ENCODE measurements at places on chromosomes 11 and 22.

GRCh38 chr11:120065176-120065575, 72.7 kb downstream of the TRIM29 start:
- no peak for DNase-seq

DNA sequence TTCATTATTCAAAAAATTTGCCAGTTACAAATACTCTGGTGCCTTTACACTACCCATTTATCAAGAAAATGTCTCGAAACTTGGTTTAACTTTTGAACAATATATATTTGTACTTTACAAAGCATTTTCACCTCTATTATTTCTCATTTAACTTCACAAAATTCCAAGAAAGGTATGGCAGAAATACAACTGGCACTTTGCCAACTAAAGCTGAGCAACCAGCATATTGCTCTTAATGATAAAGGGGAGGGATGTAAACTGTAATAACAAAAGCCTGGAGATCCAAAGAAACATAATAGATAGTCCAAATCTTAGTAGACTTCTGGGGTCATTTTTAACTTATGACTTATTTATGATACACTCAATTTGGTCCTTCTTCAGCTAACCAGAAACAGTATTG, 7.7 kb downstream of the PITPNB start:
- DNase-seq = no peak

DNA sequence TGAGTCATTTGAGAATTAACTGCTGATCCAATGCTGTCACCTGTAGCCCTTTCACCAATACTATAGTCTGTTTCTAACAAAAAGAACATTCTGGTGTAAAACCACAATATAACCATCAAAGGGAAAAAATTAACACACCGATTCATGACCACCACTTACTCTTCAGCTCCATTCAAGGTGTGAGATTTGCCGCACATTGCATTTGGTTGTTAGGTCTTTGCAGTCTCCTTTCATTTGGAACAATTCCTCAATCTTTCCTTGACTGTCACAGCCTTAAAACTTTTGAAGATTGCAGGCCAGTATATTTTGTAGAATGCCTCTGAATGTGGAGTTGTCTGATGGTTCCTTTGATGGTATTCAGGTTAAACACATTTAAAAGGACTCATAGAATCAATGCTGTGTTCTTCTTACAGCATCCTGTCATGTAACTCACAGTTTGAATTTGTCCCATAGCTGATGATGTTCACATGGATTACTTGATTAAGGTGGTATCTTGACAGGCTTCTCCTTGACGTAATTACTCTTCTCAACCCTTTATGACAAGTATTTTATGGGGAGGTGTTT, 63.6 kb downstream of the TNRC6B start:
- DNase-seq = no peak

DNA sequence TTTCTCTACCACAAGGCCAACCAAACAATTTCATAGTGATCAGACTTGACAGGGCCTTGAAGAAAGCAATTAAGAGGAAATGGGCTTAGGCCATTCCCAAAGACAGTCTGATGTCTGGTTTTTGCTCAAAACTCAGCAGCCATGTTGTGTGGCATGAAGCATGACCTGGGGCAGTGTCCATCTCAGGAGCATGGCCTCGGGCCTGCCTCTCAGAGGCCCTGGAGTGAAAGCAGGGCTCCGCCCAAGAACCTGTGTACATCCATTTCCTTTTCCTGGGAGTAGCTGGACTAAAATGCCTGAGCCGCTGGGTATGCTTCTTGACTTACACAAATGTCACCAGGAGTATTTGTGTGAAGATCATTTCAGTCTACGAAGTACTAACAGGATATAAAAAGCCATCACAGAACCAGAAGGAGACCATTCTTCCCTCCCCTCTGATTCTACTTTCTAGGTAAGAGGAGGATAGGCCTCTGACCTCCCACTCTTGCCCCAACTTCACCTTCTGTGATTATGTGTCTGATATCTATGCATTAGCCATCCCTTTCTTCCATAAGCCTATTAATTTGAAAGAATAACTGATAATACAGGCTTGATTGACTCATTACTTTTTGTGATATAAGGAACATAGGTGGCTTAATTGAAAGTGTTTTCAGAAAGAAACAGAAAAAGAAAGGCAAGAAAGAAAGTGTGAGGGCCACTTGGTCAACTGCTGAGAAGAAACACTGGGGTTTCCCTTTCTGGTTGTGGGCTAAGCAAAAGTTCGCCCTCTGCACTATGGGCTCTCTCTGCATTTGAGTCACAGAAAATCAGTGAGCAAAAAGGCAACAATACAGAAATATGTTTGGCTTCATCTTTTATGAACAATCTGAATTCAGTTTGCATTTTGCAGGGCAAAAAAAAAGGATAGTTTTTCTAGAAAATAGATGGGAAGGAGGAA, 188.6 kb upstream of the MTMR2 start:
- no peak for DNase-seq

GRCh38 chr22:35368386-35368785, 12.5 kb upstream of the HMOX1 start:
- DNase-seq = no peak

- peak; percentile 59 for DNase-seq
These were observed 114.4 kb downstream of the OSBP2 start for GRCh38 chr22:30809086-30809485.

DNA sequence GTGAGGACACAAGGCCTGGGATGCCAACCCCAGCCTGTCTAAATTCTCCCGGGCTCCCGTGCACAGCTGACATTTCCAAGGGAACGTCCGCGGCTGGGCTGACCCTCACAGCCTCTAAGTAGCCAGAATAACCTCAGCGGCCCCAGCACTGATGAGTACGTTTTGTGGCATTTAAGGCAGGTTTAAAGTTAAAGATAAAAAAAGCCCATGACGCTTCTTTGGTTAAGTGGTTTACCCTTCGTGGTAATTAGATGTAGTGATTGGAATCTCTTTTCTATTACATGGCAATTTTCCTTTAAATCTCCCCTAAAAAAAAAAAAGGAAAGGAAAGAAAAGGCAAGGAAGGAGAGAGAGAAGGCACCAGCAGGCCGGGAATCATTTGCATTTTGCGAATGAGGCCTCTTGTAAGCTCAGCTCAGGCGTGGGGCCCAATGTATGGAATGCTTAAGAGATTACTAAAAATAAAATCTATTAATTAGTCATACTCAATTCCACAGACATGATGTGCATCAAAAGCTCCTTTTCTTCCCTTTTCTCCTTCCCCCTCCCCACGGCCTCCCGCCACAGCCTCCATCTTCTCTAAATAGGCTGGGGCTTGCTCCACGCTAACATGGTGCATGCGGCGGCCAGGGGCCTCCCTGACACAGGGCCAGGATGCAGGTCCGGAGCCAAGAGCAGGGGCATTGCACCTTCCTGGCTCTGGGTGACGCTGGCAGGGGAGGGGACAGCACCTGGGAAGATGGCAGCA, 44.1 kb downstream of the MACROD1 start:
- DNase-seq = peak; percentile 60

- no peak for DNase-seq
These were observed 153.0 kb downstream of the MPPED1 start for GRCh38 chr22:43564859-43565258.

- peak; percentile 88 for DNase-seq
These were observed 29.3 kb upstream of the PAMR1 start for GRCh38 chr11:35554491-35555437.

DNA sequence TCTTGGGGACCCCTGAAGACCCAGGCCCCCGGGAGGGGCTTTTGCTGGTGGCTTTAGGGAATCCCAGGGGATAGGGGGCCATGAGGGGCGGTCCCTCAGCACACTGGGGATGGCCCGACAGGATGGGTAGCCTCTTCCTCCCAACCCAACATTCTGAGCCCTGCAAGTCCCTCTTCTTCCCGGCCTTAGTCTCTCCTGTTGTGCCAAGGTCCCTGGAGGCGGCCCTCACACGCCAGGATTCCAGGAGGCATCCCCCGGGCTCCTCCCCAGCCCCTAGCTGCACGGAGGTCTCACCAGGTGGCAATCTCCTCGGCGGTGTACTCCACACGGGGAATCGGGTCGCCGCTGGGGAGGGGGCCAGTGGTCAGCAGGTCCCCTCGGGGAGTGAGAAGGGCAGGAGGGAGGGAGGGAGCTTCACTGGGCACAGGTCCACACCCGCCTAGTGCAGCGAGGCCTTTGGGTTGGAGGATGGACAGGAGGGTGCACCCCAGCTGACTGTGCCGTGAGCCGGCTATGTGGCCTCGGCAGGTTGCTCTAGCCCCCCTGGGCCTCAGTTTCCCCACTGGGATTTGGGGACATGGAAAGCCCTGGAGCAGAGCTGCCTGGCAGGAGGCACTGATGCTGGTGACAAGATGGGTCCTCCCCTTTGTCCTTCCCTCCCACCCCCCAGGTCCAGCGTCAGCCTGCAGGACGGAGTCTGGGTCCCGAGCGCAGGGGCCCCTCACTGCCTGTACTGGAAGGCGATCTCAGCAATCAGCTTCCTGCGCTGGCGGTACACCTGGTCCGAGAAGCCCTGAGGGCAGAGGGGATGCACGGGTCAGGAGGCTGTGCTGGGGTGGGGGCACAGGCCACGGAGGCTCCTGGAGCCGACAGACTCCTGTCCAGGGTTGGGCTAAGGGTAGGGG, 4.2 kb downstream of the TH start:
- no peak for DNase-seq

- no peak for DNase-seq
These were observed 6.5 kb upstream of the NPAS4 start for GRCh38 chr11:66414120-66414934.

GRCh38 chr11:131356206-131356605, 14.2 kb upstream of the NTM start:
- peak; percentile 67 for DNase-seq

- DNase-seq = peak; percentile 87
These were observed 44.4 kb downstream of the VSIG10L2 start for GRCh38 chr11:125990244-125990643.

GRCh38 chr11:35529971-35530495, 4.6 kb upstream of the PAMR1 start:
- peak; percentile 98 for DNase-seq

- no peak for DNase-seq
These were observed 6.0 kb downstream of the CERK start for GRCh38 chr22:46732041-46732379.

DNA sequence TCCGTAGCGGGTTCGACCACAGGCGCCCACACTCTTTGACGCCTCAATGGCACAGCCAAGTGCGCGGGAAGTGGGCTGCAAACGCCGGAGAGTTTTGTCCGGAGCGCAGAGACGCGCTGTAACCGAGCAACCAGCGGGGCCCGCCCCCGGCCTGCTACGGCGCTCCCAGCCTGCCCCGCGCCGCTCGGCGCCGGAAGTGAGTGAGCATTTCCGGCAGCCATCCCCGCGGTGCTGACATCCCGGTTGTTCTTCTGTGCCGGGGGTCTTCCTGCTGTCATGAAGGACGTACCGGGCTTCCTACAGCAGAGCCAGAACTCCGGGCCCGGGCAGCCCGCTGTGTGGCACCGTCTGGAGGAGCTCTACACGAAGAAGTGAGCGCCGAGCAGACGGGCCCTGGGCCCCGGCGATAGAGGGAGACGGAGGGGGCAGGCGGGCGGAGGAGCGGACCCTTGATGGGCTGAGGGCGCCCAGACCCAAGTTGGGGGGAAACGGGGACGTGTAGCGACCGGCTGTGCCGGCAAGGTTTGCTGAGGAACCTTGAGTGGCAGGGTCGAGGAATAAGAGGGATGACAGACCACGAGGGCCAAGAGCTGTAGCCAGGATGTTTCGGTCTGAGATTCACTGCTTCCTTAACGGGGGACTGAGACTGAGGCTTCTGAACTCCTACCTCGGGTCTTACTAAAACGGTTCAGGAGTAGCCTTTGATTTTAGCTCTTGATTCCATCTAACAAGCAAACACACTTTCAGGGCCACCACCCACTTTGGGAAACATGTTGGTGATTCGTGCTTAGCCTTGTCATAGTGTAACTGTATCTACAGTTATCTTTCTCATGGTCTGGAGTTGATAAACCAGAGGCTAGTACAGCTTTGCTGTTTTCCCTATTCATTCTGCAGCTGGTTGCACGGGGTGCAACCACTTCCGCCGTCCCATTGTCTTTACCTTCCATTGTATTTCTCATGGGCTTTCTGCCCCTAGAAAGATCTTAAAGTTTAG, at the start of gene PSMD13:
PSMD13 (plus strand) TSS at position 203 of the 994 bp plus-strand sequence; CDS start at position 277, 74 bp downstream.
- DNase-seq = peak; percentile 82

- no peak for DNase-seq
These were observed 1.7 kb upstream of the UCP3 start for GRCh38 chr11:74010306-74011300.

- no peak for DNase-seq
These were observed 77.7 kb downstream of the NAT10 start for GRCh38 chr11:34182921-34183685.

- DNase-seq = no peak
These were observed 555.0 kb downstream of the MN1 start for GRCh38 chr22:27246558-27246957.

GRCh38 chr22:34072585-34072984, 152.3 kb upstream of the LARGE1 start:
- DNase-seq = no peak

DNA sequence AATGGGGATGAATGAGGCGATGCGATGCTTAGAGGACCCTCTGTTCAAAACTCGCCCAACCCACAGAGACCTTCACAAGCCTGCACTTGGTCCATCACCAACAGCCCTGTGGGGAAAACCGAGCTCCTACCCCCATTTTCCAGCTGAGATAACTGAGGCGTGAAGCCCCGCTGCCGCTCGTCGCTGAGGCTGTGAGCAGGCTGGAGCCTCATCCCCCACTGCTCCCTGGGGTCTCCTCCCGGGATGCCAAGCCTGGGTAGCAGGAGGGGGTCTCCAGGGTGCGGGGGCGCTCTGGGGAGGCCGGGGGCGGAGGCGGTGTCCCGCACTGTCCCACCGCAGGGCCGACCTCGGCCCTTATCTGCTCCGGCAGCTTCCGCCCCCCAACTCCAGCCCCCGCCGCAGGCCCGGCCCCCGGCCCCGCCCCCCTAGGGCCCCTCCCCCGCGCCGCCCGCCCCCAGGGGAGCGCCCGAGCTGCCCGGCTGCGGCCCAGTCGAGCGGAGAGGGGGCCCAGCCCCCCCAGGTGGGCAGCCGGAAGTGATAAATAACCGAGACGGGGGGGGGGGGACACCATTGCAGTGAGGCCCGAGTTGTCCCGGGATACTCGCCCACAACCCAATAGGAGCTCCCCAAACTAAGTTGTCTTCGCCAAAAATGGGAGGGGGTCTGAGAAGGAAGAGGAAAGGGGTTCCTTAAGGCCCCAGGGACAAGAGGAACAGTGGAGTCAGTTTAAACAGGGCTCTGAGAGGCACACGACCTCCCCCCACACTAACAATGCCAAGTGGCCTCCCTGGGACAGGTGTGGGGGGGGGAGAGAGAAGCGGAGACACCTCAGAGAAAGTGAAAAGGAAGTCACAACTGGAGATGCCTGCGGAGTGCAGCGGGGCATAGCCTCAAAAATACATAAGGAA, 8.3 kb upstream of the SLC39A13 start:
- no peak for DNase-seq

GRCh38 chr11:72406540-72407527, 27.5 kb downstream of the CLPB start:
- DNase-seq = peak; percentile 6

GRCh38 chr11:14645015-14645912, 1.7 kb downstream of the PDE3B start:
- peak; percentile 40 for DNase-seq

Measured in fibroblast of mammary gland (primary cell).